ENCODE measurements at places on chromosomes 13 and 19.
A peak's percentile ranks its signal among the peaks of the same experiment; 100 is the strongest.

DNA sequence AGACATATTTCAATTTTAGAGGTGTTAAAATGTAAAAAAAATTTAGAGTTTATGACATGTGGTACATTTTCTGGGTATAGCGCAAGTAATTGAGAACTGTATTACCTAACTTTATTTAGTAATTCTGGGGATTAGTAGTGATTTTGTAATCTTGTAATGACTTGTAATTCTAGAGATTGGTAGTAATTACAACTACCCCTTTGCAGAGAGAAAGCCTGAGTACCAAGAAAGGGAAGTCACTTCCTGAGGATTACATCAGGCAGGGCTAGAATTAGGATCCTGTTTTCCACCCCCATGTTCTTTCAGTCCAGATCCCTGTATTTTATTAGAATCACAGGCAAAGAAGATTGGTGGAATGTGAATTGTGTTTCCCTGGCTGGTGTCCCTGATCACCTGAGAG lies 274.9 kb downstream of the KCNRG start:
- DNase-seq: no peak

DNA sequence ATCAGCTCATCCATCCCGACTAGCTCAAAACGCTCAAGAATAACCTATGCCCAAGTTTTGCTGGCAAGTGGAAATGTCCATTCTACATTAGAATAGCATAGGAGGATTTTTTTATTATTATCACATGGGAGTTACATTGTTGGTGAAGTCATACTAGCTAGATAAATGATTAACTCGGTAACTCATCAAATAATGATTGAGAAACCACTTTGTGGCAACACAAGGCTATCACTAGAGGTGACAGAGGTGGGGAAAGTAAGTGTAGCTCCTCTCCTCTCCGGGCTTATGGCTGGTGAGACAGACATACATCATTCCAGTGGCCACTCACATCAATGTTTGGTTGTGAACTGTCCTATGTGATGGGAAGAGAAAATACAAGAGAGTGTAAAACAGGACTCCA lies 161.6 kb downstream of the ZIC5 start:
- DNase-seq: no peak

DNA sequence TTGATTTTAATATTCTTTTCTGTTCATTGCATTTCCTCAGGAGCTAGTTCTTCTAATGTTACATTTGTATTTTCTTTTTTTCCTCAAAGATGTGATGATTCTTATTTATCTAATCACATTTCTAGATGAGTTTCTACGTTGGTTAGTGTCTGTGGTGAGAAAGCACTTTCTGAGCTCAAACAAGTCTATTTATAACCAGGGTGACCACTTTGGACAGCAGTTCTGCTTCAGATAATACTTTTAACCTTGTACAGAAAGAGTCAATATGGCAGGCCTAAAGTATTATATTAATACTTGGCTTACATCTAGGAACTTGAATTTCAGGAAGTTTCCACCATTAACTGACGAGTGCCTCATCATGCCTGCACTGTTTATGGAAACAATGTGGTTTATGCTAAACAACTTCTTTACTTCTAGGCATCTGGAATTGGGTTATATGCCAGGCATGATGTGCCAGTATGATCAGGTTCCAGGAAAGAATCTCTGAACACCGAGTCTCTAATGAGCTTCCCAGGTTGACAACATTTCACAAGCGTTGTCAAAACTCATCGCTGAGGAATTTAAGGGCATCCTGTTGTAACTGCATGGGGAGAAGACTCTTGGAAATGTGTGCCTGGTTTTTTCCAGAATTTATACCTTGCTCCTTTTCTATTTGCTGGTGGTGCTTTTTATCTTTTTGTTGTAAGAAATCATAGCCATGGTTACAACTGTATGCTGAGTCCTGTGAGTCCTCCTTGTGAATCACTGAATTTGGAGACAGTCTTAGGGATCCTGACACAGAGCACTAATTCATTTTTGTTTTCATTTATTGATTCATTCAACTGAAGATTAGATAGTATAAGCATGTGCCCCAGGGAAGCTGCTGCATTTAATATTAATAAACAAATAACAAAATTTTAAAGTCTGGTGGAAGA lies 344.4 kb upstream of the PCDH9 start:
- DNase-seq: no peak

- no peak for DNase-seq
These were observed 14.2 kb downstream of the ZNF699 start for GRCh38 chr19:9295411-9295849.

DNA sequence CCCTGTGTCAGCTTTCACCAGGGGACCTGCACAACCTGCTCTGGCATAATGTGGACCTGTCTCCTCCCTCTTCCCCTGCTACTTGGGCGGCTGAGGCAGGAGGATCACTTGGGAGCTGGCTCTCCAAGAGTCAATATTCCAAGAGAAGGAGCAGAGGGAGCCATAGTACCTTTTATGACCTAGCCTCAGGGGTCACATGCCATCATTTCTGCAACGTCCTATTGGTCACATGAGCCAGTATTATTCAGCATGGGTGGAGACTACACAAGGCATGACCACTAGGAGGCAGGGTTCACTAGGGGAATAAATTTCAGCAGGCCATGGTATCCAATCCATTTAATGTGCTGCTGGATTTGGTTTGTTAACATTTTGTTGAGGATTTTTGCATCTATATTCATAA lies 12.0 kb upstream of the SHFL start:
- peak; percentile 3 for DNase-seq

GRCh38 chr13:84366506-84366905 lies 484.2 kb upstream of the SLITRK1 start:
- DNase-seq: no peak

GRCh38 chr19:31348481-31349159 lies 616 bp downstream of the TSHZ3 start:
- DNase-seq: no peak

DNA sequence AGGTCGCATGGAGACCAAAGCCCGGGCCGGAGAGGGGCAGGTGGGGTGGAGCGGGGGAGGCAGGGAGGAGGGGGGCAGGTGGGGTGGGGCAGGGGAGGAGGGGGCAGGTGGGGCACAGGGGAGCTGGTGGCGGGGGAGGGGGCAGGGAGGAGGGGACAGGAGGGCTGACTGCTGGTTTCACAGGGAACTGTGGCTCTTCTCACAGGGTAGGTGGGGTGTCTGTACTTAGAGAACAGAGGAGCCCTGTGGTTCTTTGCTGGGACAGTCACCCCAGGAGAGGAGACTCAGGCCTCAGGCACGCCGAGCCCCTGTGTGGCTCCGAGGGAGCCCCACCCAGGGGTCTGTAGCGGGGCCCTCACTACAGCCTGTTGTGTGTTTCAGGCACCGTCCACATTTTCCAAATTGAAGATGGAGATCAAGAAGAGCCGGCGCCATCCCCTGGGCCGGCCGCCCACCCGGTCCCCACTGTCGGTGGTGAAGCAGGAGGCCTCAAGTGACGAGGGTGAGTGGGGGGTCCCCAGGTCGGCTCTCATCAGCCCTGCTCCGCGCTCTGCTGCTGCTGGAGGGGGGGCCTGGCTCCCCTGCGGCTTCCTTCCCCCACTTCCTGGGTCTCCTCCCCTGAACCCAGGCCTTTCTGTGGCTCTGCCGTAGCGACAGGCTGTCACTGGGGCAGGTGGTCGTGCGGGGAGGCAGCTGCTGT lies 162.7 kb downstream of the KDM4B start:
- DNase-seq: no peak

- DNase-seq: no peak
These were observed 708.6 kb upstream of the KLHL1 start for GRCh38 chr13:70816853-70817252.

- DNase-seq: no peak
These were observed 111.4 kb upstream of the SLC7A1 start for GRCh38 chr13:29706923-29707322.

GRCh38 chr13:79398915-79399314 lies 7.1 kb downstream of the RBM26 start:
- no peak for DNase-seq

GRCh38 chr13:32897296-32897695 lies 118.9 kb upstream of the KL start:
- DNase-seq: no peak

DNA sequence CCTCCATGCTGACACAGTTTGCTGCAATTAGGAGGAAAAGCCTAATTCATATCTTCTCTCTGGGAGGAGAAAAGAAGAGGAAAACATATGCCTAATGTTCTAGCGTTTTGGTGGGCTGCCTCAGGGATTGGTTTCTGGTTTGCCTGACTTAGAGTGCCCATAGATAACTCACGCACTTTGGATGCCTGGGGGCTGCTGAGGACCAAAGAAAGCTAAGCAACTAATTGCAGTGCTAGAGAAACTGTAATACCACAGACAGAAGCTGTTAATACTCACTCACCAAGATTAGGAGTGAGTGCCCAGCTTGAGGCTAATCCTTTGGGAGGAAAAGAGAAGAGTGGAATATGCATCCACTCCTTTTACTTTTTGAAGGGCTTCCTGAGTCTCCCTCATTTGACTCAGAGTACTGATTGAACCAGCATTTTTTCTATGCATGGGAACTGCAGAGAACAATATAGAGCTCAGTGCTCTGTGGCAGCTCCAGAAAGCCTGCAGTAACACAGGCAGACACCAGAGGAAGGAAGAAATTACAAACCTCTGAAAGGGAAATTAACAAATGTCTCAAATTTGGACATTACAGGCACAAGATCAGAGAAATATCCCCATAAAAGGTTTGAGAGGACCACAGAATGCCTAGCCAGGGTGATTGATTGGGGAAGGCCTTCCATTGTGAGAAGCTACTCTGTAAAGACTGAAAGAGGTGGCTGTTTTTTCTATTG lies 666.4 kb downstream of the OLFM4 start:
- DNase-seq: no peak

All from NCI-H2107 (cell line).